ENCODE measurements at places on chromosomes 7 and 10.

DNA sequence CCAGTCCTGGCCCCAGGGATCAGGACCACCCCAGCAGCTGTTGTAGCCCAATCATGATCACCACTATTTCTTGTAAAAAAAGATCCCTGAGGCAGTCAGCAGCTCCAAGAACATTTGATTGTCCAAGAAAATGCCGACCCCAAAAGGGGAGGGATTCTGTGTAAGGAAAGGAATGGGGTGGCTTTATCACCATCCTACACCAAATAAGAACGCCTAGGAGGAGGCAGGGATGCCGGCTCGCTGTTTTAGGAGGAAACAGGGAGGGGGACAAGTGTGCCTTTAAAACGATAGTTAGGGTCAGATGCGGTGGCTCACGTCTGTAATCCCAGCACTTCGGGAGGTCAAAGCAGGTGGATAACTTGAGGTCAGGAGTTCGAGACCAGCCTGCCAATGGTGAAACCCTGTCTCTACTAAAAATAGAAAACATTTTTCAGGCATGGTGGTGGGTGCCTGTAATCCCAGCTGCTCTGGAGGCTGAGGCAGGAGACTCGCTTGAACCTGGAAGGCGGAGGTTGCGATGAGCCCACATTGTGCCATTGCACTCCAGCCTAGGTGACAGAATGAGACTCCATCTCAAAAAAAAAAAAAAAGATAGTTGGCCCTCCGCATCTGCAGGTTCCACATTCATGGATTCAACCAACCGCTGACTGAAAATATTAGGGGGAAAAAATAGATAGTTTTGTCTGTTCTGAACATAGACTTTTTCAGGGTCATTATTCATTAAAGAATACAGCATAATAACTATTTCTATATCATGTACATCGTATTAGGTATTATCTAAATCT, 63.6 kb downstream of the PDIA4 start:
- no peak for DNase-seq

GRCh38 chr10:119616882-119617570, 20.3 kb upstream of the TIAL1 start:
- DNase-seq, result no peak

DNA sequence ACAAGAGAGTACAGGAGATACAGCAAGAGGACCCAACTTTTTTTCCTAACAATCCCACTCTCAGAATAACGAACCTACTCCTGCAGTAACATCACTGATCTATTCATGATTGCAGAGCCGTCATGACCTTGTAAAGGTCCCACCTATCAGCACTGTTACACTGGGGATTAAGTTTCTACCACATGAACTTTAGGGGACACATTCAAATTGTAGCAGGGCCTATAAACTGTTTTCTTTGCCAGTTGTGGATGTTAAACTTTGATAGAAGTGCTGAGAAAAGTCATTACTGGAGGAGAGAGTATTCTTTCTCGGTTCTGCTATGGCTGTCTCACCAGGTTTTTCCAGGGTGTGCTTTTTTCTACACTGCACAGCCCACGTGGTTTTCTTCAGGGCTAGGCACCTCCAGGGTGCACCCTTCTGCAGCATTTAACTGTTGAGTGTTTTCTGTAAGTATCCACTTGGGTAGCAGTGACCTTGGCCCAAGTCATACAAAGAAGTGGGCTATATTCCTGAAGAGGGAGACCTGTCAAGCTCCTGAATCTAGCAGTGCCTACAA, 131.6 kb upstream of the AHR start:
- DNase-seq, result no peak

GRCh38 chr7:130071701-130072622, 1.6 kb downstream of the KLHDC10 start:
- DNase-seq, result no peak
